ENCODE measurements at places on chromosomes 12 and 14.

DNA sequence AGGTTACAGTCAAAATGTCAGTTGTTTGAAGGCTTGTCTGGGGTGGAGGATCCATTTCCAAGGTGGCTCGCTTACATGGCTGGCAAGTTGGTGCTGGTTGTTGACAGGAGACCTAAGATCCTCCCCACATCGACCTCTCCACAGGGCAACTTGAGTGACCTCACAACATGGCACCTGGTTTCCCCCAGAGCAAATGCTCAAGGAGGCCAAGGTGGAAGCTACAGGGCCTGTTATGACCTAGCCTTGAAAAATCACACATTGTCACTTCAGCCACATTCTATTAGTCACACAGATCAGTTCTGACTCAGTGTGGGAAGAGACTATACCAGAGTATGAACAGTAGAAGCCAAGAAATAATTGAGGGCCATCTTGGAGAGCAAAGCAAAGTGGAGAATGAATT, 11.3 kb upstream of the GNG2 start:
- DNase-seq: peak; percentile 50

- peak; percentile 80 for DNase-seq
Observed at GRCh38 chr12:68350753-68351152, 18.6 kb upstream of the MDM1 start.

DNA sequence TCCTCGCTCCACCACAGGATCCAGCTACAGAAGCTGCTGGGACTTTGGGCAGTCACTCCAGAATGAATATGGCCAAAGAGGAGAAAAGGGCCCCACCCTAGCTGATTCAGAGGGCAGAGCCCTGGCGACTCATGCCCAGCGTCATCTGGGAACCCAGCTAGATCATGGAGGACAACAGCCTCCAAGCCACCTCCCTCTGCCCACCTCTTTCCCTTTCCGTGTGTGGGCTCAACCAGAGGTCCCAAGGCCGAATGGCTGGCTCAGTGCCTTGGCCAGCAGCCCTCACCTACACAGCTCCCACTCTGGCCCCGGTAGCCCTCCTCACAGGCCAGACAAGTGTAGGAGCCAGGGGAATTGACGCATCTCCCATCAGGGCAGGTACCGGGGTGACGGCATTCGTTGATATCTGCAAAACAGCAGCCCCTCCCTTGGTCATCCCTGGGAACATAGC, 17.4 kb downstream of the ISCA2 start:
- DNase-seq: peak; percentile 81

DNA sequence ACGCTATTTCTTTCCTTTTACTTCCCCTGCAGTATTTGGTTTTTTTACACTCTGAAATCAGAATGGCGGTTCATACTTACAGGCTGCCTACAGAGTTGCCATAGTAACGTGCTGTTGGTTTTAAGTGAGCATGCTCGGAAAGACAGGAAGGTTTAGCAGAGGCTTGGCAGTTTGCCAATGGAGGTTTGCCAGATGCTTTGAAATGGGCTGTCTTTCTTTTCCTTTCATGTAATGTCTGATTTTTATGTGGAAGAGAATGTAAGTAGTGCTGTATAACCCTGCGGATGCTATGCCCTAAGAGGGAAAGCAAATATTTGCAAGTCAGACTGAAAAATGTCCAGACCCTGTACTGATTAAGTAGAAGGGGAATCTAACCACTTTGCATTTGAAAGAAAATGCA, 32.8 kb downstream of the ARID4A start:
- DNase-seq: peak; percentile 95

DNA sequence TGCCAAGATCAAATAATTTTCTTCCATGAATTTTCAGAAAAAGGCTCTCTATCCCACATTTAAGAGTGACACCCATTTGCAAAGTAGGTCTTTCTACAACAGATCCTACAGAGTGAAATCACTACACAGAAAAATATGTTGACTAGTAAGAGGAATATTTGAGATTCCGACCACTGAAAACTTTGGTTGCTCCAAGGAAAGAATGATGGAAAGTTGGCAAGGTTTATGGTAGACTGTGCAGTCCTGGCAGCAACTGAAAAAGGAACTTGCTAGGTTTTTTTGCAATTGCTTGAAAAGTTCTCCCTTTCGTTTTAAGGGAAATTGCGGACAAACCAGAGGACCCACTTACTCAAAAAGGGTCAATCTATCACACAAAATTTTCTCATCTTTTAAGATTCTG, 83.1 kb upstream of the TSPAN8 start:
- DNase-seq: peak; percentile 56

- peak; percentile 94 for DNase-seq
Observed at GRCh38 chr14:23071244-23071920, 14.1 kb upstream of the CDH24 start.

GRCh38 chr12:26047401-26048226, 77.2 kb downstream of the BHLHE41 start:
- no peak for DNase-seq

DNA sequence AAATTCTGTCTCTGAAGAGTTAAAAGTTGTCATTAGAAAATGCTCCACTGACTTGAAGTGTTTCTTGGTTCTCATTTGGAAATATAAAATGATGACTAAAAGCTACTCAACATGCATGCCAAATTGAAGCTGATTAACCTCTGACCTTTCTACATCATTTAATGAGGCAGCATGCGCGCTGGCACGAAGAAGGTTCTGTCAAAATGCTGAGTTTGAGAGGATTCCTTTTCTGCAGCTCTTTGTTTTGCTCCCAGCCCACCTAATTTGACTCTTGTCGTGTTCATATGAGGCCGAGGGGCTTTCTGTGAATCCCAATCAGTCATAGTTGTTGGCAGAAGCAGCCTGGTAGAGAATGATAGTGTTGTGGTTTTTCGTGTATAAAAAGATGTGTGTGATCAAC, 153.4 kb downstream of the BRMS1L start:
- DNase-seq: no peak

GRCh38 chr14:72879431-72879830, 14.5 kb downstream of the DPF3 start:
- DNase-seq: no peak

DNA sequence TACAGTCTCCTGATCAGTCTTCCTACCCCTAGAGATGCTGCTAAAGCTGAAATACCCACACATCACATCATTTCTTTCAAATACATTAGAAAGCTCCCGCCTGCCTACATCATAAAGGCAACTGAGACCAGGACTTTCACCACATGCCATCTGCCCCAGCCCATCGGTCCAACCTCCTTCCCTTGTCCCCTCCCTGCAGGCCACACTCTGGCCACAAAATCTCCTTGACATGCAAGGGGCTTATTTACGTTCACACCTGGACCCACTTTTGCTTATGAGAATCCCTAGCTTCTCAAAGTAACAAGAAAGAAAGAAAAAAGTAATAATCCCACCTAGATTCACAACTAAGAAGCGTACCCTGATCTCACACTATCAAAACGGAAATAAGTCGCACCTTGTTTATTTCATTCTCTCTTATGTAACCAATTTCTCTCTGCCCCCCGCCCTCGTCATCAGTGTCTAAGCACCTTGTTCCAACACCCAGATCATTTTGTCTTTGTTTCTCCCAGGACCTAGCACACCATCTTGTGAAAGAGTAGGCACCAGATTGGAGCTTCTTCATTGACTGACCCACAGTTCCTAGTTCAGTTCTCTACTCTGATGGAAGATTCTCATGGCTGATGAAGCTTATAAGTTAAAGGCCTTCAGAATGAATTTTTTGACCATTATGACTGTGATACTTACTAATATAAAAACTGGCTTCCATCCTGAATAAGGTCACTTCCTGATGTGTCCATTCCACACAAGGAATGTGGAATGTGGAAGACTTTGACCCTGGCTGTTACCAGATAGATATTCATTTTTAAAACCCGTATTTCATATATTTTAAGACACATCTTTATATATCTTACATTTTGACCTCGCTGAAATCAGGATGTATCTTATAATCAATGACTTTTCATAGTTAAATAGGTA, 7.7 kb downstream of the WSB2 start:
- peak; percentile 51 for DNase-seq

DNA sequence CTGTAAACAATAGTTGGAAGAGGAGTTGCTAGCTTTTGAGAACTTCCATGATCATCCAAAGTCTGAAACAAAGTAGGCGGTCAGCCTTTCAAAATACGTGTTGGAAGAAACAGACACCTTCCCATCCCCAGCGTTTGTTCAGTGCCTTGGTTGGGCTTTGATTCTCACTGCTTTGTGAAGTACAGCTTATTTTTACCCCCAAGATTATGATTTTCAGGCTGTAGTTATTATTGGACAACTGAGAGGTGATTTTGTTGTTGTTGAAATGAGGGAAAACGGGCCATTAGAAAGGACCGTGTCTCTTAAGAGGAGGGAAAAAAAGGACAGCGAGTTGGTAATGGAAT, 921 bp upstream of the CEP83 start:
- DNase-seq: peak; percentile 8

DNA sequence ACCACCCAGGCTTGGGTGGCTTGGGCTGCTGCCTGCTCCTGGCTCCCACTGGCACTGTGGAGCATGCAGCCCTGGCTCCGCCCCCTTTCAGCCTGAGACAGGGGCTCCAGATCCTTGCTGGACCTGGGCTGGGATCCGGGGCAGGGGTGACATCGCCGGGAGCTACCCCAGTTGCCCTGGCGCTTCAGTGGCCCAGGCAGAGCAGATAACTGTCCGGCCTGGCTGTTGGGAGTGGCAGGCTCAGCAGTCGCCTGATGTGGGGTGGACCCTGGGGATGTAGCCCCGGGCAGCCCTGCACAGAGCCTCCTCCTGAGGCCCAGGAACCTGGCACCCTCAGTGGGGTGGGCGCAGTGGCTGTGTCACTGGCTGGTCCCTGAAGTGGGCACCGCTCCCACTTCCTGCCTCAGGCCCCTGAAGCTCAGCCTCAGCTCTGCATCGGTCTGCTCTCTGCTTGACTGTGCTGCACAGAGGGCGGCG, 57.9 kb downstream of the FUT8 start:
- no peak for DNase-seq

GRCh38 chr12:108234158-108234557, 105.0 kb downstream of the CMKLR1 start:
- peak; percentile 8 for DNase-seq

GRCh38 chr12:92248977-92249376, 103.3 kb upstream of the BTG1 start:
- DNase-seq: no peak

DNA sequence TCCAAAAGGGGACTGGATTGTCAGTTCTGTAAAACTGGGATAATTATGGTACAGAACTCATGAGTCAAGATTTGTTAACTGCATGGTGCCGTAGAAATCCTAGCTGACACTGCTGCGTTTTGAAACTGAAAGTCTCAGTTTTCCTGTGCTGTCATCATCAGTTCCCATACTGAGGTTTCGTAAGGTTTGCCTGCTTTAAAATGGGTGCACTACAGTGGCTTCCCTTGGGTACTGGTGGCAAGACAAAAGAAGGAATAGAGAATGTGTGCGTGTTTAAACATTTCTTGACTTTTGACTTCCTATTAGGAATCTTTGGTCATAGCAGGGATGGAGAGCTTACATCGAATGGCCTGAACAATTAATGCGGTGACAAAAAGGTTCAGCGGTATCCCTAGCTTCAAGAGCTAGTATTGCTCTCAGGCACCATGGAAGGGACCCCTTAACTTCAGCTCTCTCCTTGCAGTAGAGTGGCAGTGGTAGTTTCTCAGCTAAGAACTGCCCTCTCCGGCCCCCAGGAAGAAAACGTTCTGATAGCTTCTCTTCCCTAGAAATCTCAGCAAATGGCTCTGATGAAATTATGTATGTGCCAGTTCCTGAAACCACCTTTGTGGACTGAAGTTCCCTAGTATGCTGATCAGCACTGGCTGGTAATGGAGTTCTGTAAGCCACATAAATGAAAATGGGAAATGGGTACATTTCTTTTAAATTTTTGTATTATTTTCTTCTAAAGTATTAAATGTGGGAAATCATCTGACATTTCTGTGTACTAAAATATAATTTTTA, 28.9 kb downstream of the ANO6 start:
- no peak for DNase-seq

- DNase-seq: peak; percentile 50
Observed at GRCh38 chr12:127943481-127944210, 323.3 kb upstream of the TMEM132C start.

All from fibroblast of skin of back (primary cell).